ENCODE measurements at places on chromosomes 12 and 14.

DNA sequence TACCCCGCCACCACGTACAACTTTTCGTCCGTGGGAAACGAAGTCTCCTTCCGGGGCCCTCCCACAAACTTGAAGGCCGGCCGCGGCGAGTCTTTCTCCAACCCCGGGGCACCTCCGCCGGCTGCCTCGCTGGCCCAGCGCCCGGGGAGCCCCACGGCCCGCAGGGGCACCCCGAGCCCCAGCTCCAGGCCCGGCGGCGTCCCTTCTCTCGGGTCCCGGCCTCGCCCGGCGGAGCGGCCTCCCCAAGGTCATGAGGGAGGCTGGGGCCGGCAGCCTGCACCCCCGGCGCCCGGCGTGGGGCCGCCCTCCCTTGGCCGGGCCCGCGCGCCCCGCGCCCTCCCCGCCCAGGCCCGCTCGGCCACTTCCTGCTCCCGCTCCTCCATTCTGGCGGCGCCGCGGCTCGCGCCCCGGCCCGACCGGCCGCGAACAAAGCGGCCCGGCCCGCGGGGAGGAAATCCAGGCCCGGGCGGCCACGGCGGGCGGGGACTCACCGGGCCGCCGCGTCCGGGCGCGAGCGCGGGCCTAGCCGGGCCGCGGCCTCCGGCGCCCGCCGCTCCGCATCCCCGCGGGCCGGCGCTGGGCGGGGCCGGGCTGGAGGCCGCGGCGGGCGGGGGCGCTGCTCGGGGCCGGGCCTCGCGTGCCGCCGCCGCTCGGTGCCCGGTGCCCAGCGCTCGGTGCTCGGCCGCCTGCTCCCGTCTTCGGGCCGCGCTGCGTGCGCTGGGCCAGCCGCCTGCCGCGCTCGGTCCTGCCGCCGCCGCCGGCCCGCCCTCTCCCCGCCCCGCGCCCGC is at the start of gene AKT1:
Gene AKT1, minus strand, starts transcription at position 756 of the 788 bp plus-strand sequence. CDS start 3,105 bp downstream, outside the sequence.
- no peak for DNase-seq

DNA sequence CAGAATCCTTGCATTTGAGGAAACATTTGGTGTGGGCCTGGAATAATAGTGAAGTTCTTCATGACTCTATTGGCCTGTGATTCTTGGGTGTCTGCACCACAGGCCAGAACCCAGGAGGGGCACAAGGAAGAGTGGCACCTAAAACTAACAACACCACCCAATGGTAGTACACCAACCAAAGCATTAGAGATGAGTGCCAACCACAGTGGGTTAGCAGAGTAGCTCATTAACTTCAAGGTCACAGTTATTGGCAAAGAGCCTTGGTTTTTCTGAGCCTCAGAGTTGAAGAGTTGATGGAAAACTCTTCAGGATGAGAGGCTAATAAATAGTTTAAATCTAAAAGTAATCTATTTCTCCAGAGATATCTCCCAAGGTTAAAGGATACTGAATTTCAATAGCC is 57.0 kb downstream of the HELB start:
- DNase-seq, result no peak

- no peak for DNase-seq
Observed at GRCh38 chr12:2845280-2845679, 10.4 kb upstream of the NRIP2 start.

GRCh38 chr12:28172434-28173030 is 17.7 kb upstream of the CCDC91 start:
- peak; percentile 52 for DNase-seq

GRCh38 chr12:132024758-132025157 is 75.0 kb downstream of the EP400 start:
- DNase-seq, result no peak
